Omental fat pad (tissue), 4 donors: ENCODE measurements at places on chromosomes 3 and 15. TPM values are rescaled to one million over a fixed set of nuclear protein-coding genes. Genes with fewer than 3 reads are reported as not detected.

The SQOR gene
- total RNA-seq, result 80.9 TPM

The DNASE1L3 gene
- total RNA-seq, result 5.3 TPM

DNA sequence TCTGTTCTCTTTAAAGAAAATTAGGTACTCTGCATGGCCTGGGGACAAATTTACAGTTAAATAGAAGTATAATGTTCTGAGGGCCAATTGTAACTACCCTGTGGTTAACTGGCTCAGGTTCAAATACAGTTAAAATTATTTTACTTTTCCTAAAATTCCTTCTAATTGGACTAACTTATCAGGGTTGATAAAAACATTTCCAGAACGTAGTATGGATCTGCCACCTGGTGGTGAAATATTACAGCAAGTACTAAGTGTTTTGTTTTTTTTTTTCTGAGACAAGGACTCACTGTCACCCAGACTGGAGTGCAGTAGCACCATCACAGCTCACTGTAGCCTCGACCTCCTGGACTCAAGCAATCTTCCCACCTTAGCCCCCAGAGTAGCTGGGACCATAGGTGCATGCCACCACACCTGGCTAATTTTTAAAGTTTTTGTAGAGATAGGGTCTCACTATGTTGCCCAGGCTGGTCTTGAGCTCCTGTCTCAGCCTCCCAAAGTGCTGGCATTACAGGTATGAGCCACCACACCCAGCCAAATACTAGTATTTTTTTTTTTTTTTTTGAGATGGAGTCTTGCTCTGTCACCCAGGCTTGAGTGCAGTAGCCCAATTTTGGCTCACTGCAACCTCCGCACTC is 29.2 kb downstream of the NEO1 start:
- DNase-seq, result no peak

DNA sequence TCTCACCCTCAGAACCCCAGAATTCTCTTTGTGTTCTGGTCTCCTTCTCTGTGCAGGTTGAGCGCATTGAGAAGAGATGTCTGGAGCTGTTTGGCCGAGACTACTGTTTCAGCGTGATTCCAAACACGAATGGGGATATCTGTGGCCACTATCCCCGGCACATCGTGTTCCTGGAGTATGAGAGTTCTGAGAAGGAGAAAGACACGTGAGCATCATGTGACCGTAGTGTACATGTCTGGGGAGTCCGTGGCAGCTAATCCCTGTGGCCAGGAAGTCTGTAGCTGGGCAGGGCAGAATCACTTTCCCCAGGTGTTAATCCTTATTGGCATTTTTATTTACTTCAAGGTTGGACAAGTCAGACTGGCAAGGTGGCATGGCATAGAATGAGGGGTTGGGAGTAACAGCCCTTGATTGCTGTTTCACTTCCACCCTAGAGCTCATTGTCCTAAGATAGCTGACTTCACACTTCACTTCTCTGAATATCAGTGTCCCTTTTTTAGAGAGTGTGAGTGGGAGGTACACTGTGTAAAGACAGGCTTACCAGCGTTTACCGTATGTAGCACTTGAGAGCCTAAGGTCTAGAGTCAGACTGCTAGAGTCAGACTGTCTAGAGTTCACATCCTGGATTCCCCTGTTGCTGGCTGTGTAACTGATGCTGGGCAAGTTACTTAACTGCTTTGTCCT is 4.4 kb downstream of the MTMR14 start:
- DNase-seq, result no peak

GRCh38 chr15:95401587-95401986 is 928.9 kb upstream of the NR2F2 start:
- no peak for DNase-seq

DNA sequence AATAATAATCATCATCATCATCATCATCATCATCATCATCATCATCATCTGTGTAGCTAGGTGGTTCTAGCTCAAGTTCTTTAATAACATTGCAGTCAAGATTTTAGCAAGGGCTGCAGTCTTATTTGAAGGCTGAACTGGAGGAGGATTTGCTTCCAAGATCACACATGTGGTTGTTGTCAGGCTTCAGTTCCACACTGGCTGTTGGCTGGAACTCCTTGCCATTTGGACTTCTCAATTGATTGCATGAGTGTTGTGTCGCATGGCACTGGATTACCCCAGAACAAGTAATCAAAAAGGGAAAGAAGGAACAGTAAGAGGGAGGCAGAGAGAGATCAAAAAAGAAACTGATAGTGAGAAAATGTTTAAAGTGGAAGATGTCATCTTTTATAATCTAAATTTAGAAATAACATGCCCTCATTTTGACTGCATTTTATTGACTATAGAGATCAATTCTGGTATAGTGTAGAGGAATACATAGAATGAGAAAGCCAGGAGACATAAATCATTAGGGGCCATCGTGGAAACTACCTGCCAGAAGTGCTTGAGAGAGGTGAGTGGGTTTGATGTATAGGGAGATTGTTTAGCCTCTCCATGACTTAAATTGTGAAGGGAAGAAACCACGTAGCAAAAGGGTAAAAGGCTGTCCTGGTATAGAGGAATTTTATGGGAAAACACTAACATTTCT is 346.6 kb upstream of the RBMS3 start:
- no peak for DNase-seq

DNA sequence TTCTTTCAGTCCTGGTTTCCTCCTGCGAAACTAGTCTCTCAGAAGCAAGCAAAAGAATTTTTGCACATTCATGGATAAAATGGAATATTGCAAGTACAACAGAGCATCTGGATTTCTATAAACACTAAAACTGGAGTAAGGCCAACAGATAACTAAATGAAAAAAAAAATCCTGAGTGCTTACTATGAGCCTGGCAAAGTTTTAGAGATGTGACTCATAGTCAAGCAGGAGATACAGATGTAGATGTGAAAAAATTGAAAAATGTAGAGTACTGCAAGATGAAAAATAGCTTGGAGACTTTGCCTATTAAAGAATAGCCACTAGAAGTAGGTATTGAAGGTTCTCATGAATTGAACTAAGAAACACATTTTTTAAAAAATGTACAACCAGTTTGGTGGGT is 397.4 kb downstream of the OTOL1 start:
- DNase-seq, result no peak

DNA sequence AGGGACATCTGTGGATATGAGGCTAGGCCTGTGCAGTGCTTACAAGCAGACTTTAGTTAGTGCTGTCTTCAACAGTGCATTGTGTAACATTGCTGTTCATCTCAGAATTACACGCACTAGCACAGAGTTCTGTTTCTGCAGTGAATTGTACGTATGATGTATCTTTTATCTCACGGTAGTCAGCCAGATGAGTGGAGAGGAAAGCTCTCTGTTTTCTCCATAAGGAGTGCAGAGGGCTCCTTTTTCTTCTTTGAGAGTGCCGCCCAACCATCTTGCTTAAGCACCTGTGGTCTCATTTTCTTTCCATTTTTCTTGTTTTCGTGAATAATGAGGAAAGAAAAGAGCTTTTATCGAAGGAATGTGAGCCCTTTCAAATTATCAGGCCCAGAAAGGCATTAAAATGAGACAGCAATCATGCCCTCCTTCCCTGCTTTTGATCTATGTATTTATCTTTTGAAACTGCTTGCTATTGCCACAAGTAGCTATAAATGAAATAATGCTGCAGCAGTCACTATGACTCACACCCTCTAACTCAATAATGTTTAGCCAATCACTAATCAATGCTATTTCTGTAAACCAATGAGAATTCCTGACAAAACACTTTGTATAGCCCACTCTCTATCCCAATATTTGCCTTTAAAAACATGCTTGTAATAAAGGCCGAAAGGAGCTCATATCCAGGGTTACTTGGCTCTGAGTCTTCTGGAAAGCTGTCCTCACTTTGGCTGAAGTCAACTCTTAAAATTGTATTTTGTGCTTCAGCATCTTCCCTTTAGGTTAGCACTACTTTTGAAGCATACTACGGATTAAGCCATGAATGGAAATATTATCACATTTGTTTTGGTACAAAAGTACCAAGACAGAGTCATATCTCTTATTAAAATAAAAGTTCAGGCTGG is 226.0 kb upstream of the P2RY1 start:
- DNase-seq, result no peak
